ENCODE measurements at places on chromosomes 16 and 17.

GRCh38 chr16:57956924-57957672 lies 13.8 kb downstream of the CNGB1 start:
- no peak for DNase-seq

DNA sequence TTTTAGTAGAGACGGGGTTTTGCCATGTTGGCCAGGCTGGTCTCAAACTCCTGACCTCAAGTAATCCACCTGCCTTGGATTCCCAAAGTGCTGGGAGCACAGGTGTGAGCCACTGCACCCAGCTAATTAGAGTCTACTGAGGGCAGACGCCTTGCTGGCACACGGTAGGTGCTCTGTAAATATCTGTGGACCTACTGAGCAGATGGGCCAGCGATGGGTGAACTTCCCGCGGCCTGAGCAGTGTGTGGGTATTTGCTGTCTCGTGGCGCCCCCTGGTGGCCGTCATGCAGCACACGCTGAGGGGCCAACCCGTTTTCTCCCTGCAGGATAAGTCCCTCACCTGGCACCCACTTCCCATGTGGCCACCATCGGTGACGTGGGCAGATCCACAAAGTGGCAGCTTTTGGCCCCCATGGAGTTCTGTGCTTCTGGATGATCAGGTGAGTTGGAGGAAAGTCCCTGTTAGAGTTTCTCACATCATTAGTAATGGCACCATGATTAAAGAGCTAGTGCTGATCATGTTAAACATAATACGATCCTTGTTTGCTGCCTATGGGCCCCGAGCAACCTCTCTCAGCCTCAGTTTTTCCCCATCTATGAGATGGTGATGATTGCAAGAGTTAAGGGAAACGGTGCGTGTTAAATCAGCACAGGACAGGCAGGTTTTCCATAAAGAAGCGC lies 40.7 kb downstream of the ZDHHC7 start:
- DNase-seq, result peak; percentile 67

DNA sequence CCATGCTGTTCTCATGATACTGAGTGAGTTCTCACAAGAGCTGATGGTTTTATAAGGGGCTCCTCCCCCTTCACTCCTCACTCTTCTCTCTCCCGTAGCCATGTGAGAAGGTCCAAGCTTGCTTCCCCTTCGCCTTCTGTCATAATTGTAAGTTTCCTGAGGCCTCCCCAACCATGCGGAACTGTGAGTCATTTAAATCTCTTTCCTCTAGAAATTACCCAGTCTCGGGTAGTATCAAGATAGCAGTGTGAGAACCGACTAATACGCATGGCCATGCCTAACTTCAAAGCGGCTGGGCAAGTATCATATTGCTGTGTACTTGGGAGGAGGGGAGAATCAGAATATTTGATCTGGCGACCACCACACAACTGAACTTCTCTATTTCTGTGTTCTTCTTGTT lies 88.3 kb downstream of the PRKCB start:
- no peak for DNase-seq

DNA sequence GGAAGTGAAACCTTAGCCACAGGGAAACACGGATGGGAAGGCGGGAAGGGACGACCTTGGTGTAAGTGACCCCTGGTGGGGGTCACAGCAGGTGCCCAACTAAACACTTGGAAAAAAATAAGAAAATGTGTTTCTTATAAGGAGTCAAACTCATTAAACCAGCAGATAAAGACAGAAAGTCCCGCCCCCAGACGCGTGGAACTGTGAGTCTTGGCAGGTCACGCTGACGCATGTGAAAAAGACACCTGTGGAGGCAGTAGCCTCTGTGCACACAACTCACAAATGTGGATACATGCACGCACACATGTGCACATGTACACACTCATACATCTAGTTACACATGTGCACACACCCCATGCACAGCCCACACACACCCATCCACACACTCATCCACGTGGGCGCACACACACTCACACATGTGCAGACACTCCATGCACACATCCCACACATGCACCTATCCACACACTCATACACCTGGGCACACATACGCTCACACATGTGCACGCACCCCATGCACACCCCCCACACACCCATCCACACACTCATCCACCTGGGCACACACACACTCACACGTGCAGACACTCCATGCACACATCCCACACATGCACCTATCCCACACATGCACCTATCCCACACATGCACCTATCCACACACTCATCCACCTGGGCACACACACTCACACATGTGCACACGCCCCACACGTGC lies 432.4 kb downstream of the SOX9 start:
- DNase-seq, result no peak

- DNase-seq, result no peak
Observed at GRCh38 chr17:50207315-50207714, 5.9 kb upstream of the COL1A1 start.

GRCh38 chr17:75006653-75007052 lies 5.8 kb upstream of the MRPL58 start:
- DNase-seq, result no peak

DNA sequence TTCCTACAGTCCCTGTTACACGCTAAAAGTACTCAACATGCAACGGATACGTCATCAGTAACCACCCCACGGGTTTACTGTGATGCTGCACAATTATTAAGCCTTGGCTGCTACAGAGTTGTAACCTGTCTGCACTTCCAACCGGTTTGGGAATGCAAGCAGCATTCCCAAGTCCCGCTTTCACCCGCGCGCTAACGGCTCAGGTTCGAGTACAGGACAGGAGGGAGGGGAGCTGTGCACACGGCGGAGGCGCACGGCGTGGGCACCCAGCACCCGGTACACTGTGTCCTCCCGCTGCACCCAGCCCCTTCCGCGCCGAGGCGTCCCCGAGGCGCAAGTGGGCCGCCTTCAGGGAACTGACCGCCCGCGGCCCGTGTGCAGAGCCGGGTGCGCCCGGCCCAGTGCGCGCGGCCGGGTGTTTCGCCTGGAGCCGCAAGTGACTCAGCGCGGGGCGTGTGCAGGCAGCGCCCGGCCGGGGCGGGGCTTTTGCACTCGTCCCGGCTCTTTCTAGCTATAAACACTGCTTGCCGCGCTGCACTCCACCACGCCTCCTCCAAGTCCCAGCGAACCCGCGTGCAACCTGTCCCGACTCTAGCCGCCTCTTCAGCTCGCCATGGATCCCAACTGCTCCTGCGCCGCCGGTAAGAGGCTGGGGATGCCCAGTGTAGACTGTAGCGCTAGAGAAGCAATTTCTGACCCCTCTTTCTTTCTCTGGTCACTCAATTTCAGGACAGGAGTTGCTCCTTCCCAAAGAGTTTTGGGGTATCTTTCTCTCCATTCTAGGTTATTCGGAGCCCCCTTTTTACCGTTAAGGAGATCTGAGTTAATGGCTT lies at the start of gene MT2A:
TSS of gene MT2A (plus strand) at position 542 of the 833 bp plus-strand sequence. CDS start at position 614, 72 bp downstream.
- peak; percentile 96 for DNase-seq

DNA sequence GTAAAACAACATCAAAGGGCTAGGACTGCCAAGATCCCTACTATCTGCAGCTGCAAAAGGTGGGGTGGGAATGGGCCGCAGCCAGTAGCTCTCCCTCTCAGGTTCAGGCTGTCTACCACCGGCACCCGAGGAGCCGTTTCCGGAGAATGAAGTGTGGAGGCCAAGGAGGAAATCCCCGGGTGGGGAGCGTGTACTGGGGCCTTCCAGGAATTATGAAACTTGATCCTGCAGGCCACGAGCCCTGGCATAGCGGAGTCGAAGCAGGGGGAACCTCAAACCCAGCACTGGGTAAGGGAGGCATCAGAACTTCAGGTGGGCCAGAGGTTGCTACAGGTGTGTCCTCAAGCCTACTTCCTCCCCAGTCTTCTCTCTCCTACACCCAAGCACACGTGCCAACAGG lies 5.1 kb downstream of the INPP5K start:
- DNase-seq, result no peak

GRCh38 chr16:48182979-48183537 lies 27.3 kb upstream of the ABCC12 start:
- DNase-seq, result no peak

DNA sequence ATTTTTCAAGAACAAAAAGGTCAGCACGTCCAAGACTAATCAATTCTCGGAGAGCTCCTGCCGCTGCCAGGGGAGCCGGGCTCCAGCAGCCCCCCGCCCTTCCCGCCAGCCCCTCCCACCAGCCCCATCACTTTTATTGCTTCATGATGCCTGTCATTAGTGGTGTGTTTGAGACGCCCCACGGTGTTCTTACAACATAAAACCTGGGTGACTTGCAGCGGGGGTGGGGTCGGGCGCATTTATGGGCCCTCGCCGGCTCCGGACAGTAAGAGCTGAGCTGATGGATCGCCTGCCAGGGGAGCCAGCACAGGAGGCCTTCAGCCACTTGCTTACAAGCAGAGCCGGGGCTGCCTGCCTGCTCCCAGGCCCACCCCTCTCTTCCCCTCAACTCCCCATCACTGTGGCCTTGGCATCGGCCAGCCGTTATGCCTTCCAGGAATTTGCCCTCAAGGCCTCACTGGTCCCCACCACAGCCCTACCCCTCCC lies 82.9 kb upstream of the CBX4 start:
- DNase-seq, result no peak

GRCh38 chr17:28290703-28291102 lies 28.3 kb upstream of the TMEM97 start:
- peak; percentile 1 for DNase-seq

DNA sequence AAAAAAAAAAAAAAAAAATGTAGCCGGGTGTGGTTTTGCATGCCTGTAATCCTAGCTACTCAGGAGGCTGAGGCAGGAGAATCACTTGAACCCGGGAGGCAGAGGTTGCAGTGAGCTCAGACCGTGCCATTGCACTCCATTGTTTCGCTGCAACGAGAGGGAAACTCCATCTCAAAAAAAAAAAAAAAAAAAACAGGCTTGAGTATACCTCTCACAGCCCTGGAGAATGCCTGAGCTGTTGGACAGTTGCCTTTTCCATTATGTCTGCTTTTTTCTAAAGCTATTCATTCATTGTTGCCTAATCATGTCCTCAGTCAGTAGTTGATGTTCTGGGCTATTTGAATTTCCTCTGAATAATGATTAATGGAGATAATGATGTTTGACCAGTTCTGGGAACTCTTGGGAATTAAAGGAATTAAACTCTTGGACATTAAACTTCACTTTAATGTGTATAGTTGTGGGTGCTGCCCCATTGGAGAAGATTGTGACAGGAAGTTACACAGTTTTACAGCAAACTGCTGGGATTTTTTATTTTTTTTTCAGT lies 11.8 kb downstream of the HMOX2 start:
- DNase-seq, result peak; percentile 87

DNA sequence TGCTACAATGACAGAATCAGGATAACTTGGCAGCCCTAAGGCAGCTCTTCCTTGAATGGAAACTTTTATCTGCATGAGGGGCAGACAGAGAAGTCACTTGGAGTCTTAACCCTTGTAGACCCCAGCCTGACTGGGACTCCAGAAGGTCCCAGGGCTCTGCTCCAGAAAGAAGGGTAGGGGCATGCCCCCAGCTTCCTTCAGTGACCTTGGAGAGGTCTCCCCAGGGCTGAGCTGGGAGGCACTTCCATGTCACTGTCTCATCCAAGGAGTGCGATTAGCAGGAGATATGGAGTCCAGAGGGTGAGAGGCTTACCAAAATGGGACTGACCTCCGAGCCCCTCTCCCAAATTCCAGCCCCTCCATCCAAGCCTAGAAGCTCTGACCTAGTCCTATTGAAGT lies 3.4 kb upstream of the NLRC5 start:
- no peak for DNase-seq

- no peak for DNase-seq
Observed at GRCh38 chr17:80937462-80938381, 53.9 kb upstream of the CHMP6 start.

GRCh38 chr16:19168371-19169081 lies 486 bp downstream of the SYT17 start:
- no peak for DNase-seq

- no peak for DNase-seq
Observed at GRCh38 chr17:81080019-81080418, 45.1 kb downstream of the BAIAP2 start.

GRCh38 chr17:21177854-21178600 lies 35.9 kb downstream of the TMEM11 start:
- no peak for DNase-seq

- no peak for DNase-seq
Observed at GRCh38 chr17:71313866-71314265, 807.0 kb upstream of the SOX9 start.
